Sigmoid colon (tissue), 7 donors: ENCODE measurements at places on chromosomes 12 and 14.

DNA sequence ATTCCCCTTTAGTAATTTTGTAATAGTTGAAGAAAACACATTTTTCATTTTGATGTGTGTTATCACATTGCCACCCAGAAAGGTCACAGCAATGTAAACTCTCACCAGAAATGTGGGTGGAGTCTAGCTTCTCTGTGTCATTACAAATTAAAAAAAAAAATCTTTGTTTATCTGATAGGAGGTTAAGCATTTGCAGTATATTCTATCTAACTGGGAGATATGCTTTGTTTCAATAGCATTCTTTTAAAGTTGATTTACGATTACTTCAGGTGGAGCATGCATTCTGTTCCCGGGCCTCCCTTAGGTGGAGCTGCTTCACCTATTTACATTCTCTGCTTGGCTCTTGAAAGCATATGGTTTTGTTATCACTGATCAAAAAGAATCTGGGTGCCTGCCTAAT is 7.8 kb downstream of the ADIPOR2 start:
- no peak for DNase-seq

DNA sequence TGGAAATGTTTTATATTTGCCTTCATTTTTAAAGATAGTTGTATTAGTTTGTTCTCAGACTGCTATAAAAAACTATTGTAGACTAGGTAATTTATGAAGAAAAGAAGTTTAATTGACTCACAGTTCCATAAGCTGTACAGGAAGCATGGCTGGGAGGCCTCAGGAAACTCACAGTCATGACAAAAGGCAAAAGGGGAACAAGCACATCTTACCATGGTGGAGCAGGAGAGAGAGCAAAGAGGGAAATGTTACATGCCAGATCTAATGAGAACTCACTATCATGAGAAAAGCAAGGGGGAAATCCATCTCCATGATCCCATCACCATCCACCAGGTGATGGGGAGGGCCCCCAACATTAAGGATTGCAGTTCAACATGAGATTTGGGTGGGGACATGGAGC is 35.5 kb upstream of the UNC79 start:
- DNase-seq = no peak

- DNase-seq = no peak
Measured at GRCh38 chr14:35578135-35578534, 44.2 kb downstream of the INSM2 start.

- DNase-seq = no peak
Measured at GRCh38 chr12:109737631-109738030, 24.0 kb downstream of the FAM222A start.

GRCh38 chr12:103676893-103677292 is 89.8 kb downstream of the STAB2 start:
- no peak for DNase-seq

- peak; percentile 58 for DNase-seq
Measured at GRCh38 chr12:108333898-108334699, 5.0 kb downstream of the CMKLR1 start.

DNA sequence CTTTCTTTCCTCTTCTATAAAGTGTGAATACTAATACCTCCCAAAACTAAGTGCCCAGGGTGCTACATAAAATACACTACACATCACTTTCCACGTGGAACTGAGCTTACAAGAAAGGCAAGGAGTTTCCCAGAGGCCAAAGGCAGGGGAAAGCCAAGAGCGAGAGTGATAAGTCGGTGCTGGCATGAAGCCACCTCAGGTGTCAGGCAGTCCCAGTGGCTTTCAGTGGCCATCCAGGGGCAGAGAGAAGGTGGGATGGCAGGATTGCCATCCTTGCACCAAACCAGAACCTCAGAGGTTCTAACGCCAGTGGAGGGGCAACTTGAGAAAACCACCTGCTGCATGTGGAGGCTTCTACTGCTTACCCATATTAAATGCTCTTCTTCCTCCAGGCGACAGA is 79.7 kb upstream of the DIO3 start:
- peak; percentile 40 for DNase-seq

- no peak for DNase-seq
Measured at GRCh38 chr14:104874110-104874531, 9.1 kb downstream of the CEP170B start.

DNA sequence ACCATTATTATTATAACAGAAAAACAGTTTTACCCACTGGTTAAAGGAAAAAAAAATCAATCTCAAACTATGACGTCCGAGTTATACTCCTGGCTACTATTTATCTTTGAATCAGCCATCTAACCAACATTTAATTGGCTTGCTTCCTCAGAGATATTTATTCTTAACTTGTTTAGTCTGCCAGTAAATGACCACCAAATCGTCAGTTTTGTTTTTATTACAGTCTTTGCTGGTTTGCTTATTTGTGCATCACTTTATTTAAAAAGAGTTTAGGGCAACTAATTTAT is 71.2 kb downstream of the RASSF8 start:
- no peak for DNase-seq

DNA sequence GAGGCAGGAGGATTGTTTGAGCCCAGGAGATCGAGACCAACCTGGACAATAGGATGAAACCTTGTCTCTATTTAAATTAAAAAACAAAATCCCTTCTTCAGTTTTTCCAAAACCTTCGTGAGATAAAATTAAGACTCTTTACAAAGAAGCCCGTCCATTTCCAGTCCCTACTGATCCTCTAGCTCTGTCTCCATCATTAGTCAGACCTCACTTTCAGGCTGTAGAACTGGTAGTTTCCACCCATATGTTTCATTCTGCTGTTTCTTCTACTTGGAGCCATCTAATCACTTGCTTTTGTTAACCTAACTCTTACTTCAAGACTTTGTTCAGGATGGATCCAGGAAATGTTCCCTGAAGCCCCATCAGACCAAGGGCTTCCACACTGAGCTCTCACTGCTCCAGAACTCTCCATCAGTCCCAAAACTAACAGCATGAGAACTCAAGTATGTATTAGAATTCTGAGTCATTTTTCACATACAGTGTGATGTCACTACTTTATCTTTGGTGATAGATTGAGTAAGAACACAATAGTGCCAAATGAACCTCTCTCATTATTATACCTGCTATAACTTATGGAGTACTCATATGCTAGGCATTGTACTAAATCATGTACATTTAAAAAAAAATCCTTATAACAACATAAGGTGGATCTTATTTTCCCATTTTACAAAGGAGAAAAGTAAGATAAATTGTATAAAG is 90.8 kb downstream of the PRICKLE1 start:
- DNase-seq = no peak

DNA sequence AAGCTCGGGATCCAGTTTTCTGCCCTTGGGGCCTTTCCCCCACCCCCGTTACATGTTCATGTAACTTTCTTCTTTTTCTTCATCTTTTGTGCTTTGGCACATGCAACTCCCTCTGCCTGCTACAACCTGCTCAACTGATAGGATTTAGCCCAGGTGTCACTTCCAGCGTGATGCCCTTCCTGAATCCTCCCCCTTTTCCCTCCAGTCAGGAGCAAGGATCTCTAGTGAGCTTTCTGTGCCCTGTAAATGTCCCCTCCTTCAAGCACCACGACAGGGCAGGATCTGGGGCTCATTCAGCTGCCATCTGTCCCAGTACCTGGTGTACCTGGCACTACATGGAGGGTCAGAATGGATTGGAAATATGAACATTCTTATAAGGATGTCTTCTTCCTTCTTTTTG is 15.3 kb downstream of the PELI2 start:
- DNase-seq = no peak

DNA sequence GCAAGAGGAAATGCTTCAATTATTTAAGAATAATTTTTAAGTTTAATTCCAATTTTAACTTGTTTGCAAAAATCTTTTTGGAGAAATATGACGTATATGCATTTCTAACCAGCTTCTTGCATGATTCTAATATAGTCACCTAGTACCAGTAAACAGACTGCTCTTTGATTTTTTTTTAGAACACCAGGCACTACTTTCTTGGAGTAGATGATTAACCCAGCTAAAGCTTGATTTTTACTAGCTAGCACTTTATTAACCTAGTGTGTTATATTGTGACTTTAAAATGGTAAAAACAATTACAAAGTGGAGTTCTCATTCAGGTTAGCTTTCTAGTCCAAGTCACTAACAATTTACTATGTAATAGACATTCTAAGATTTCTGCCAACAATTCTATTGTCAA is 32.6 kb upstream of the FGD4 start:
- DNase-seq = no peak

- no peak for DNase-seq
Measured at GRCh38 chr14:103805708-103806107, 41.7 kb downstream of the PPP1R13B start.

GRCh38 chr12:92055877-92056276 is 89.8 kb downstream of the BTG1 start:
- DNase-seq = no peak

GRCh38 chr12:112824701-112825100 is 33.2 kb downstream of the RPH3A start:
- DNase-seq = no peak

DNA sequence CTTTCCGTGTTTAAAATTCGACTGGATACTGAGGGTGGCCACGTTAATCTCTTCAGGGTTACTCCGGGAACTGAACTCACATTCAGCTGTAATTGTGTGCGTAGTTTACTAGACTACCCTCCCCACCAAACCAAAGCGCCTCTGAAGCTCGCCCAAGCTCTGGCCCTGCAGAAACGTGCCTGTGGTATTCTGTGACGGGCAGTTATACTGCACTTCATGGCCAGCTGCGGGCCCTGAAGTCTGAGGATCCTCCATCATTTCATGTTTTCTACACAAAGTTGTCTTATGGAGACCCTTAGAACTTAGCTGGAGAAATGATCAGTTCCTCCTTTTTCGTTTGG is 688 bp downstream of the ZNF26 start:
- DNase-seq = no peak
